ENCODE measurements at places on chromosomes 11 and 22.

DNA sequence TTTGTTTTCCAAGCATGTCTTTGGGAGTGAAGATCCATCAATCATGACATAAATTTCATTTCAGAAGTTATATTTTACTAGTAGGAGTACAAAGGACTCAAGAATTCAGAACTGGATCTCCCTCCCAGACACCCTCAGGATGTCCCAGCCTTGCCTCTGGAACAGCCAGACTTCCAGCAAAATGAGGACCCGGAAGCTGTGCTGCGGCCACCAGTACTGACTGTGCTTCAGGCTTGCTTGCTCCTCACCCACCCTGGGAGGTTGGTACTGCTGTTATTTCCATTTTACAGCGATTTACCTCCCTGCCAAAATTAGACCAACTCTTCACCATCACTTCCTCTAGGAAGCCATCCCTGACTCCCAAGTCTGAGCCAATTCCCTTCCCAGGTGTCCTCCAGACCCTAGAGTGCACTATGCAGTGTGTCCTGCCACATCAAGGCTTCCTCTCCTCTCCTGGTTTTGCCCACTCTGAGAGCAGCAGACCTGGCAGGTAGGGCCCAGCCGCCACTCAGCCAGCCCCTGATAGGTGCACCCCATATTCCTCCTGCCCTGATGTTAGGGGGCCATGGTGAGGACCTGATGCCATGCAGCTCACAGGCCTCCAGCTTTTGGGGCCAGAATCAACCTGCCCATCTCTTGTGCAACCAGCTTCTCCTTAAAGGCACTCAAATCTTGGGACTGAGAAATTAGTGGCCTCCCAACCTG, 47.3 kb upstream of the WNT7B start:
- DNase-seq: no peak

DNA sequence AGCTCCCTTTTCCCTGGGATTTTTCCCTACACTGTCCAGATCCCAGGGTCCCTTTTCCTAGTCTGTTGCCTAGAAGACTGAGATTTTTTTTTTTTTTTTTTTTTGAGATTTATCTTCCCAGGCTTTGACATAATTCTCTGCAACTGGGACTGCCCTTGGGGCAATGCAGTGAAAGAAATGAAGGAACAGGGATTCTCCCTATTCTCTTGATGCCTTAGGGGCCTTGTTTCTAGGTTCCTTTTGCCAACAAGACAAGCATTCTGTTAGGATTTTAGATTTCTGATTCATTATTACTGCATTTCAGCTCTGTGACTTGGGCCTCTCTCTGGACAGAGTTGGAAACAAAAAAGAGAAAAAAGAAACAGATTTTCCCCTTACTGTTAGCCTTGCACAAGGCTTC, 47.3 kb downstream of the QSER1 start:
- DNase-seq: no peak

GRCh38 chr11:94546162-94546470, 2.4 kb downstream of the FUT4 start:
- no peak for DNase-seq

DNA sequence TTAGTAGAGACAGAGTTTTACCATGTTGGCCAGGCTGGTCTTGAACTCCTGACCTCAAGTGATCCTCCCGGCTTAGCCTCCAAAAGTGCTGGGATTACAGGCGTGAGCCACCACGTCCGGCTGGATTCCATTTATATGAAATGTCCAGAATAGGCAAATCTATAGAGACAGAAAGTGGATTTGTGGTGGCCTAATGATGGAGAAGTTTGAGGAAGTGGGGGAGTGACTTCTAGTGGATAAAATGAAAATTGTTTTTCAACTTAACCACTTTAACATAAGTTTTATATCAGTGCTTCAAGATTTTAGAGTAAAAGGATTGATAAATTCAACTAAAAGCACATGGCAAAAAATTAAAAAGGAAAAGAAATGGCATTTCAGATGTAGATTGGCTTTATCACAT, 66.2 kb downstream of the HIPK3 start:
- no peak for DNase-seq

GRCh38 chr11:128629516-128630106, 42.3 kb upstream of the ETS1 start:
- DNase-seq: no peak

DNA sequence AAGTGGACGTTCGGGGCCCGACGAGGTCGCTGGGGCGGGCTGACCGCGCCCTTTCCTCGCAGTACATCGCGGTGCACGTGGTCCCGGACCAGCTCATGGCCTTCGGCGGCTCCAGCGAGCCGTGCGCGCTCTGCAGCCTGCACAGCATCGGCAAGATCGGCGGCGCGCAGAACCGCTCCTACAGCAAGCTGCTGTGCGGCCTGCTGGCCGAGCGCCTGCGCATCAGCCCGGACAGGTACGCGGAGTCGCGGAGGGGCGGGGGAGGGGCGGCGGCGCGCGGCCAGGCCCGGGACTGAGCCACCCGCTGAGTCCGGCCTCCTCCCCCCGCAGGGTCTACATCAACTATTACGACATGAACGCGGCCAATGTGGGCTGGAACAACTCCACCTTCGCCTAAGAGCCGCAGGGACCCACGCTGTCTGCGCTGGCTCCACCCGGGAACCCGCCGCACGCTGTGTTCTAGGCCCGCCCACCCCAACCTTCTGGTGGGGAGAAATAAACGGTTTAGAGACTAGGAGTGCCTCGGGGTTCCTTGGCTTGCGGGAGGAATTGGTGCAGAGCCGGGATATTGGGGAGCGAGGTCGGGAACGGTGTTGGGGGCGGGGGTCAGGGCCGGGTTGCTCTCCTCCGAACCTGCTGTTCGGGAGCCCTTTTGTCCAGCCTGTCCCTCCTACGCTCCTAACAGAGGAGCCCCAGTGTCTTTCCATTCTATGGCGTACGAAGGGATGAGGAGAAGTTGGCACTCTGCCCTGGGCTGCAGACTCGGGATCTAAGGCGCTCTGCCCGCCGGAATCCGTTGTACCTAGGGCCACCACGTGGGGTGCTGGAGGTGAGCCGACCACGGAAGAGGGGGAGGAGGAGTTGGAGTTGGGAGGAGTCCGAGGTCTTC, 771 bp downstream of the MIF start:
- peak; percentile 42 for DNase-seq

DNA sequence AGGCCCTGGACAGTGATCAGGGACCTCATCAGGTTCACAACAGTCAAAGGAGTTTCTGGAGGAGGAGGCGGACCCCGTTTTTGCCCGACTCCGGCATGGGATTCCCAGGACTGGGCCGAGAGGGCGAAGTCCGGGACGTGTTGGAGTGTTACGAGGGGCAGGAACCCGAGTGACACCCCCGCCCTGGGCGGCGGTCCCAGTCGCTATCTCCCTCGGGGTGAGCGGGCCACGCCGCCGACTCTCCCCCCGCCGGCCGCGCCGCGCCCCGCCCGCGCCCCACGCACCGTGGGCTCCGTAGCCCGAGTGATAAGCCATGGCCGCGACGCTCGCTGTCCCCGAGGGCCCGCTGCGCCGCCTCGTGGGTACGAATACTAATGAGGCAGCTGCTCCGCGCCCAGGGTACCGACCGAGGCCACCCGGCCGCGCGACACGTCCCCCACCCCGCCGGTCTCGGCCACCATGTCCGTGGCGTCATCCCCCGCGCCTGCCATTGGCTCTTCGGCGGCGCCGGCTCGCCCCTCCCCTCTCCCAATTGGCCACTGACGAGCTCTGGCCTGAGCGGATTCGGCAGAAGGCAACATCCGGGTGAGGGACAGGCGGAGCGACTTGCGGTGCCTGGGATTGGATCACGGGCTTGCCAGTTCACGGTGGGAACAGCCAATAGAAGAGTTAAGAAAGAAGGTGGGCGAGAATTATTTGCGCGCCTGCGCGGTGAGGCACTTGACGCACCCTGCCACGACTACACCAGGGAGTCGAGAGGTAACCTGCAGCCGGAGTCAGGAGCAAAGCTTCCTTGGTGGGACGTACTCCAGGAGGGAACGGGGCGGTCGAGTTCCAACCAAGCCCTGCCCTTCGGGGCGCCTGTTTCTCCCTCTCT, at the start of gene YIF1A:
Gene YIF1A, minus strand, starts transcription at position 473 of the 877 bp plus-strand sequence. Its CDS starts 158 bp downstream, at position 315.
- peak; percentile 97 for DNase-seq

DNA sequence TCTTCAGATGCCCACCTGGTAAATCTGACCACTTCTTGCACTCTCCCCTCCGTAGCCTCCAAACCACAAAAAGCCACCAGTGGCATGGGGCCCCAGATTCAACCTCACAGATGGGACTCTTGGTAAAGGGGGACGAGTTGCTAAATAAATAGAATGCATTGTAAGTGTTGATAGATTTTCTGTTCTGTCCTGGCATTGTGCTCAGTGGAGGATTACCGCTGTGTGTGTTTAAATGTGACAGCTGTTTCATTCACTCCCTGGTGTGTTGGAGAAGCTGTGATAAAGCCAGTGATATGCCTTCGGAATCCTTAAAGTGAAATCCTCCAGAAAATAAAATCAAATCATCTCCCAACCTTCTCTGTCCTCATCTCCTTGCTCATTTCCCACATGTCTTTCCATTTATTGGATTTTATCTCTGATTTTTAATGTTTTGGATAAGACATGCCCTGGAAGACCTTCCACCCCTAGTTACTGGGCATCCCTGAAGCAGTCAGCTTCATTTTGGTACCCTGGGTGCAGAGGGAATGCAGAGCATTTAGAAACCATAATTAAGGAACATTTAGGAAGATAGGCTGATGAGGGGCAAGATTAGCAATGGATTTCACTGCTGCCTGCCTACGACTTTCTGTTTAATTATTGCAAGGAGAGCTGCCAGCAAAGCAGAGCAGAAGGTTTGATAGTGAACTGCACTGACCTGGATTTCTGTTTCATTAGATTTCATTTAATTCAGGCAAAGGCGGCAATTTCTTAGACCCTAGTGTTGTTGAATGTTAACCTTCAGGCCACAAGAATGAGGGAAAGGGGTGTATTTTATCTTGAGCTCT, 460.9 kb upstream of the KIRREL3 start:
- no peak for DNase-seq

DNA sequence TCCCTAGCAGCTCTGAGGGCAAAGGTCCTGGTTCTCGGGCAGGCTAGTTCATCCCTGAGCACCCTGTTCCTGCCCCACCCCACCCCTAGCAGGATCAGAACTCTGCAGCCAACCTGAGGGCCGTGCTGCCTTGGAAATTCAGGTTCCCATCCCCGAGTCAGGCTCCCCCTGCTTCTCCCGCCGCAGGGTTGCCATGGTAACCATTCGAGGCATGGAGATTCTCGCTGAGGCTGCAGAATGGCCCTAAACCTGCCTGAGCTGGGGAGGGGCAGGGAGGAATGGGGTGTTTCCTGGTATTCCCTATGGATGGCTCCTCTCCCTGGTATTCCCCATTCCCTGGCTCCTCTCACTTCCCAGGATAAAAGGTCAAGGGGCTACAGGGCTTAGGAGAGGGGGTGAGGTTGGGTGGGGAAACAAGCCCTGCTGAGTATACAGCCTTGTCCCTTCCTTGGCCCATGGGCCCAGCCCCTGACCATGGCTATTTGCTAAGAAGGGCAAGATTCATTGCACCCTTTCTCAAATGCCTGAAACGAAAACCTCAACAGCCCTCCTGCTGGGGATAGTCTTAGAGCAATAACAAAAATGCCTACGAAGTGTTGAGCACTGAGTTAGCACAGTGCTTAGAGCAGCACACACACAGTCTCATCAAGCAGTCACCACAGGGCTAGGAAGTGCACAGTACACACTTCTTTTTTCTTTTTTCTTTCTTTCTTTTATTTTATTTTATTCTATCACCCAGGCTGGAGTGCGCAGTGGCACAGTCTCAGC, 58.7 kb downstream of the CHST1 start:
- no peak for DNase-seq
